Naive thymus-derived CD8-positive, alpha-beta T cell (primary cell): ENCODE measurements at places on chromosomes 12 and 14. TPM values are rescaled to one million over a fixed set of nuclear protein-coding genes. Genes with fewer than 3 reads are reported as not detected.

TMCC3 gene
- total RNA-seq = 0.71 TPM

A2M gene
- total RNA-seq = 0.36 TPM

DNA sequence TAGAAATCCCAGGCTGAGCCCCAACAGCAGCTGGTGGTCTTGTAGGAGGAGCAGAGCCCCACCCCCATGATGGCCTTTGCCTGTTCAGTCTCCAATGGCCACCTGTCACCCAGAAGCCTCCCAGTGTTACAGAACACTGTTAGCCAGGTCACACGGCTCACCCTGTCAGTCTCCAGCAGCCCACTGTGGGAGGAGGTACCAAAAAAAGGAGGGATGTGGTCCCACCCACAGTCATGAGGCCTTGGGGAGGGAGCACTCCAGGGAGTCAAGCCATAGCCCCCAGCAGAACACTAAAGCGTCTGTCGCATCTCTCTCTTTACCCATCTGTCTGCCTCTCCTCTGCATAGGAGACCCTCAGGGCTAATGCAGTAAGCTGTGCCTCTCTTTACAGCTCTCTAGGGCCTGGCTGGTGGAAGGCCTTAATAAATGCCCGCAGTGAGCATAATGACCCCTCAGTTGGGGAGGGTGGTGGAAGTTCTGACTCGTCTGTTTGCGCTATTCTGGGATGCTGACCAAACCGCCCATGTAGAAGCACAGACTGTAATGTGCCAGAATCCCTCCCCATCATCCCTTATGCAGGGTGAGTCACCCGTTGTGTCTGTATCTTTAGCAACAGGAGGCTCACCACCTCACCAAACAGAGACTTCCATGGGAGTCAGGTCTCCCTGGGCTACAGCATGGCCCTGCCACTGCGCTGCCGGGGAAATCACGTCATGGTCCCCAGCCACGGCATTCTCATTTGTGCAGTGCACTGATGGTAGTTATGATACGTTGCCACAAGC, 14.6 kb downstream of the C14orf132 start:
- H3K27ac ChIP-seq = no peak overlapping the region
- no peak for DNase-seq
- H3K27me3 ChIP-seq = peaks cover 8% of the 10 kb centered on the region
- H3K36me3 ChIP-seq = no peaks in the 10 kb centered on the region

DNA sequence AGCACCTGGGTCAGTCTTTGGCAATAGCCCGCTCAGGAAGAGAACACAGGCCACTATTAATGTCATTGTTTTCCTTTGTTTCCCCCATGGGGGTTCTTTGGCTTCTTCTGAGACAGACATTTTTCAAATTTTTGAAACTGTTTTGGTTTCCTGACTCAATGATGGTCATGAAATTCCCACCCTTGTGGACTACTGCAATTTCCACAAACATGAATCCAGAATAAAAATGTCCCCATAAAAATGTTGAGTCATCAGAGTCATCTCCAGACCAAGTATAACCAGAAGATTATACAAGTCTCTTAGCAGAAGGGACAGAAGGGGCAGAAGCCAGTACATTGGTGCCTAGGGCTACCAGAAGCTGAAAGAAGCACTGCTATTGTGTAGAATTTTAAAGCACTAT, 29.1 kb downstream of the SLCO1A2 start:
- H3K4me1 ChIP-seq = no peaks in the 10 kb centered on the region
- DNase-seq = no peak
- H3K4me3 ChIP-seq = no peak overlapping the region
- H3K27me3 ChIP-seq = peaks cover 19% of the 10 kb centered on the region
- H3K27ac ChIP-seq = no peak overlapping the region
- no peaks in the 10 kb centered on the region for H3K36me3 ChIP-seq
